ENCODE measurements at places on chromosomes 7 and 10. TPM values are rescaled to one million over a fixed set of nuclear protein-coding genes. Genes with fewer than 3 reads are reported as not detected.

The MYO3A gene
- not detected for polyA plus RNA-seq

The CALCR gene
- not detected for polyA plus RNA-seq

The ZC3HAV1 gene
- 10.8 TPM for polyA plus RNA-seq

The NEBL gene
- polyA plus RNA-seq: 0.32 TPM

The CFAP70 gene
- 0.61 TPM for polyA plus RNA-seq

The MAGI2 gene
- 2.0 TPM for polyA plus RNA-seq

The SHTN1 gene
- 8.9 TPM for polyA plus RNA-seq

The HABP2 gene
- 109 TPM for polyA plus RNA-seq

DNA sequence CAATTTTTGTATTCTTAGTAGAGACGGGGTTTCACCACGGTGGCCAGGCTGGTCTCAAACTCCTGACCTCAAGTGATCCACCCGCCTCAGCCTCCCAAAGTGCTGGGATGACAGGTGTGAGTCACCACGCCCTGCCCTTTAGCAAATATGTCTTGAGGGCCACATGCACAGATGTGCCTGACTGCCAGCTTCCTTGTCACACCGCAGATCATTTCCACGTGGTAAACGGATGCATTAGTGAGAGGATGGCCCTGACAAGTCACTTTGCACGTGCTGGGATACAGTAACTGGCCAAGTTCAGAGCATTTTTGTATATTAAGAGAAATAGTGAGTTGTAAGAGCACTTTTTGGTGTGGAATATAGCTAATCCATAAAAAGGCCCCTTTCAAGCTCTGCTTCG is 44.3 kb upstream of the FAM180A start:
- DNase-seq: no peak

- DNase-seq: no peak
Observed at GRCh38 chr10:130545697-130546096, 409.5 kb downstream of the GLRX3 start.

GRCh38 chr7:94289071-94289470 is 105.6 kb upstream of the COL1A2 start:
- DNase-seq: peak; percentile 37

GRCh38 chr7:108395426-108395825 is 60.8 kb downstream of the NRCAM start:
- DNase-seq: no peak

- DNase-seq: no peak
Observed at GRCh38 chr7:115869801-115870200, 160.8 kb downstream of the TFEC start.

GRCh38 chr10:78935697-78936407 is 132.9 kb upstream of the ZMIZ1 start:
- DNase-seq: no peak

- DNase-seq: no peak
Observed at GRCh38 chr7:29587195-29587808, 23.7 kb downstream of the PRR15 start.

DNA sequence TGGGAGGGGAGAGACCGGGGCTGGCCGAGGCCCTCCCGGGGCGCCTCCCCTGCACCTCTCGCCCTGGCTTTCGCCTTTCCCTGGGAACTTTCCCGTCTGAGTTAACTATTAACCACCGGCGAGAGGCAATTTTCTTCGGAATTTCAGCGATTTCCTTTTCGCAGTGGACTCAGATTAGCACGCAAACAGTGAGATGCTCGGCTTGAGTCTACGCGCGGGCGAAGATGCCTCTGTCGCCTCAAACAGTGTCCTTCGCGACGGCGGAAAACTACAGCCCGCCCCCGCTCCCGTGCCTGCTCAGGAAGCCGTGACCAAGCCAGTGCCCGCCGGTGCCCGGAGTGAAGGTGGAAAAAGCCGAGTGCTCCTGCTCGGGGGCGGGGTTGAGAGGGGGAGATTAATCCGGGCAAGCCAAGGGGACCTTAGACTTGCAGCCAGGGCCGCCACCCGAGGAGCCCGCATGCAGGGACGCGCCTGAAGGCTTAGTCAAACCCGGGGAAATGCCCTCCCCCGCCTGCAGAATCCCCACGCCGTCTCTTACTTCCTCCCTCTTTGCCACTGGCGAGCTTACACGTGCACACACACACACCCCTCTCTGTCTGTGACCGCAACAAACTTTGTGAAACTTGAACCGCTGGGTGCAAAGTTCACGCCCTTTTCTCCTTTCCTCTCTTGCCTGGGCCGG is 14.5 kb upstream of the PAX2 start:
- no peak for DNase-seq

- DNase-seq: no peak
Observed at GRCh38 chr10:21292763-21293517, 232.5 kb downstream of the SKIDA1 start.

- no peak for DNase-seq
Observed at GRCh38 chr10:44947371-44948152, 12.0 kb upstream of the RASSF4 start.

- DNase-seq: no peak
Observed at GRCh38 chr10:118900617-118901016, 128.9 kb upstream of the NANOS1 start.

DNA sequence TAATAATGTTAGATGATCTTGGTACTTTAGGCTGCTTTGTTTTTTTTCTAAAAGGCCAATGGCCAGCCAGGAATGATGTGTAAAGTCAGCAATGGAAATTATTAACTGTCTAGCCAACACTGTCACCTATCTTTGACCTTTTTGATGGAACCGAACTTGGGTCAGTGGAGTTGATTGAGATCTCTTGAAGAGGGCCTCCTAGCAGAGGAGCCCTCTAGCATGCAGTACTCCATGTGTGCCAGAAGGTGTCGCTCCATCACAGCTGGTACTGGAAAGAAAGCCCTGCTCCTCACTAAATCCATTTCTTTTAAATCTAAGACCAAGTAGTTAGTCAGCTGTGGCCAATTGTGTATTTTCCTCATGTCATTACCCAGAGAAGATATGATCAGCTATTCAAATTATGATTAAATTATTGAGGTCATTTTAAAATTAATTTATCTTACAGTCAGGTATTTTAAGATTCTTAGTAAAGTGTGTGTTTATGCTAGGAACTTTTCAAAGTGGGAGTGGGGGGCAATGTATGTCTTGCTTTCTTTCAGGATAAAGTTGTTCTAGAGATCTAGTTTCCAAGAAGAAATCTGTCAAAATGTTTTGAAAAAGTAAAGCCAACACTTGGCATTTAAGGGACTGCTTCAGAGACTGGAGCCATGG is 33.1 kb upstream of the CROT start:
- peak; percentile 64 for DNase-seq

DNA sequence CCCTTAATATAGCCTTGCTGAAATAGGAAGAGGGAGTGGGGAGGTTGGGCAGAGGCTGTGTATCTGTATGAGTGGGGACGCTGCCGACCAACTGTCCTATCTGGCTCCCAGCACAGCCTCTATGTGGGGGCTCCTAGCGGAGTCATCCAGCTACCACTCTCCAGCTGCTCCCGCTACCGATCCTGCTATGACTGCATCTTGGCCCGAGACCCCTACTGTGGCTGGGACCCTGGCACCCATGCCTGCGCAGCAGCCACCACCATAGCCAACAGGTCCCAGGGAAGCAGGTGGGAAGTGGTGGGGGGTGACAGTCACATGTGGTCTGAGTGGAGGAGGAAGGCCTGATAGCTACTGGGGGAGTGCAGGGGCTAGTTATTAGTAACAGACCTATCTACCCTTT is 6.6 kb downstream of the MRPL43 start:
- DNase-seq: no peak

DNA sequence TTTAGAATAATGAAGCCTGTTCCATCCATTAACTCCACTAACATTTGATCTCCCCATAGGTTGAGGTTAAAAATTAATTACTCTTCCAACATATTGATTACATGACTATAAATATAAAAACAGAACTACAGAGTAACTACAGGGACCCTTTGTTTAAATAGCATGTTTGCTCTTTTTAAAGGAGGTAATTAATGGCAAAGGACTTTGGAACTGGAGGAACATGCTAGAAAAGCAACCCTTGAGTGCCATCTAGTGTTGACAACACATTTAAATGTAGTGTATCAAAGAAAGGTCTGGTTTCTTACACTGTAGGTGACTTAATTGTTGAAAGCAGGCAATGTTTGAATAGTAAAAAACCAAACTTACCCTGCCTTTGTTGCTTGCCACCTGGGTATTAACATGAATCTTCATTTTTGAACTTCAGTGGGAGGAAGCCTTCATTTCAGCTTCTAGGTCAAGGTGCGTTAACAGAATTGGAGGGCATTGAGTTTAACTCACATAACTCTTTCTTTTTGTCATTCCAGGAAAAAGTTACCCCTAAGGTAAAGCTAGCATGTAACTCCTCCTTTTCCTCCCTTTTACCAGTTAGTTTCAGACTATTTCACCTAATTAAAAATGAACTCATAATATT is 52.6 kb upstream of the CAPZA2 start:
- DNase-seq: no peak

DNA sequence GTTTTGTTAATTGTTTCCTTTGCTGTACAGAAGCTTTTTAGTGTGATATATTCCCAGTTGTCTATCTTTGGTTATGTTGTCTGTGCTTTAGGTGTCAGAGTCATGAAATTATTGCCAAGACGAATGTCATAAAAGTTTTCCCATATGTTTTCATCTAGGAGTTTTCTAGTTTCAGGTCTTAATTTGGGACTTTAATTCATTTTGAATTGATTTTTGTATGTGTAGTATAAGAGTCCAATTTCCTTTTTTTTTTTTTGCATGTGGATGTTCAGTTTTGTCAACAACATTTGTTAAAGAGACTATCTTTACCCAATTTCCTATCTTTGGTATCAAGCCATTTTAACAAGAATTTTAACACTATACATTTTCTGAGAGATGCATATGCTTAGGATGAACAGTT is 432.2 kb downstream of the CNTNAP2 start:
- DNase-seq: no peak

DNA sequence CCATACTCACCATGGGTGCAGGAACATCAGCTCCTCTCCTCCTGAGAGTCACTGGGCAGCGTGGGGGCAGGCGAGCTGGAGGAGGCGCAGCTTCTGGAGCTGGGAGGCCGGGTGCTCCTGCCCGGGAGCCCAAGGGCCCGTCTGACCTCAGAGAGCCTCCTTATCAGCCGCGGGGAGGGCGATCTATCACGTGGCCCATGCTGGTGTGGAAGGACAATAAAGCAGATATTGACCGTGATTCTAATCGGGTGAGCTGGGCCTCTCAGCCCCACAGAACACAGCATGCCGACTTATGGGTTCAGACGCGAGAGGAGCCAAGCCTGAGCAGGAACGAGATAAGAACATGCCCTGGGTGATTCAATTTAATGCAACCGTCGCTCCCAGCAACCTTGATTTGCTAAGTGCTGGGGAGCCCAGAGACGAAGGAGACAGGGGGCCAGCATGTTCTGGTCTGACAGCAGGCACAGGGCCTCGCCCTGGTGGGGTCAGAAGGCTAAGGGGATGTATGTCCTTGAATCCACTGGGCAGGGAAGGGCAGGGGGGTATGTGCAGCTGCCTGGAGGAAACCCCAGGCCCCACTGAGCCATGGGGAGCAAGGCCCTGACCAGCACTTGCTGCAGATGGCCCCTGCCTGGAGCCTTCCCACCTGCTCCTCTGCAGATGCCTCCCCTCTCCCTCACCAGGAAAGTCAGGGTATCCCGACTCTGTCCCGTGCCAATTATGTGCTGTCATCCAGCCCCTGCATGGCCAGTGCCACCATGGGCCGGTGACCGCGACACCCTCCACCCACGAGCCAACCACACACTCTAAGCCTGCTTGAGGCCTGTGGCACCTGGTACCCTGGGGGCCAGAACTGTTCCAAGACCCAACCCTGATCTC is 95.3 kb upstream of the RET start:
- DNase-seq: peak; percentile 28

DNA sequence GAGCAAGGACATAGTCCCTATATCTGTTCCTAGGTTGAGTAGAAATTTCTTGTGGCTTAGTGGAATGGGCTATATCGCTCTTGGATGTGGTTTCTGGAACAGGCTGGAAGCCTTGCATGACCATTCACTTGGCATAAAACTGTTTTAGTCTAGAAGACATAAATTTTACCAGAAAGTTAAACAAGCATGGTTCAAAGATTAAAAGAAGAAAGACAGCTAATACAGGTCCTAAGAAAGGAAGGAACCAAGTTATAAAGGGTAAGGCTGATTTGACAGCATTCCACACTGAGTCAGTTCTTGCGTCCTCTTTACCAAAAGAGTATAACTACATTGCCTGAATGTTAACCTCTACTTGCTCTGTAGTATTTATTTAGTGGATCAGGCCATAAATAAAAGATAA is 724.2 kb downstream of the SORCS1 start:
- no peak for DNase-seq

GRCh38 chr7:34719636-34720035 is 61.6 kb downstream of the NPSR1 start:
- no peak for DNase-seq
